ENCODE measurements at places on chromosomes 7 and 10. TPM values are rescaled to one million over a fixed set of nuclear protein-coding genes. Genes with fewer than 3 reads are reported as not detected.
A peak's percentile ranks its signal among the peaks of the same experiment; 100 is the strongest.

CTNNA3 gene
- total RNA-seq: 25.9 TPM

- no peak for DNase-seq
These were observed 6.9 kb downstream of the TMEM60 start for GRCh38 chr7:77791336-77791735.

GRCh38 chr10:3776796-3777571 lies 8.0 kb downstream of the KLF6 start:
- peak; percentile 77 for DNase-seq

DNA sequence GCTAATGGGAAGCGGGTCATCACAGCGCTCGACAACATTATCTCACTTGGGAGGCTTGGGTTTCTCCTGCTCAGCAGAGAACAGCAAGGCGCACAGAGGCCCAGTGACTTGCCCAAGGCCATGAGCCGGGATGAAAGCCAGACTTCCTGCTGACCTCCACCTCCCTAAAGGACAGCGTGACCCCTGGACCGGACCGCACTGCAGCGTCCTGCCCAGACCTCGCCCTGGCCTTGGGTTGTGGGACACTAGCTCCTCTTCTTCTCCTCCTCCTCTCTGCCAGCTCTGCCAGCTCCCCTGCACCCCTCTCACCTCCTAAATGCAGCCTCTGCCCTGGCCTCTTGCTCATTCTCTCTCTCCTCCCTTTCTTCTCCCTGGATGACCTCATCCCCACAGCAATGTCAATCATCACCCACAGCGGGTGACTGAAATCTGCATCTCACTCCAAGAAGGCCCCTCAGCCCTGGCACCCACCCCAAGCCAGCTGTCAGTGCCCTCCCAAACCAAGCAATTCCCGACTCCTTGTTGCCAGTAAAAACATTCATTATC lies 19.4 kb downstream of the SPOCK2 start:
- DNase-seq: no peak

- no peak for DNase-seq
These were observed 10.8 kb downstream of the HNRNPA2B1 start for GRCh38 chr7:26189697-26190096.

All from hepatocyte (in vitro differentiated cells).